ENCODE measurements at places on chromosomes 13 and 19.

DNA sequence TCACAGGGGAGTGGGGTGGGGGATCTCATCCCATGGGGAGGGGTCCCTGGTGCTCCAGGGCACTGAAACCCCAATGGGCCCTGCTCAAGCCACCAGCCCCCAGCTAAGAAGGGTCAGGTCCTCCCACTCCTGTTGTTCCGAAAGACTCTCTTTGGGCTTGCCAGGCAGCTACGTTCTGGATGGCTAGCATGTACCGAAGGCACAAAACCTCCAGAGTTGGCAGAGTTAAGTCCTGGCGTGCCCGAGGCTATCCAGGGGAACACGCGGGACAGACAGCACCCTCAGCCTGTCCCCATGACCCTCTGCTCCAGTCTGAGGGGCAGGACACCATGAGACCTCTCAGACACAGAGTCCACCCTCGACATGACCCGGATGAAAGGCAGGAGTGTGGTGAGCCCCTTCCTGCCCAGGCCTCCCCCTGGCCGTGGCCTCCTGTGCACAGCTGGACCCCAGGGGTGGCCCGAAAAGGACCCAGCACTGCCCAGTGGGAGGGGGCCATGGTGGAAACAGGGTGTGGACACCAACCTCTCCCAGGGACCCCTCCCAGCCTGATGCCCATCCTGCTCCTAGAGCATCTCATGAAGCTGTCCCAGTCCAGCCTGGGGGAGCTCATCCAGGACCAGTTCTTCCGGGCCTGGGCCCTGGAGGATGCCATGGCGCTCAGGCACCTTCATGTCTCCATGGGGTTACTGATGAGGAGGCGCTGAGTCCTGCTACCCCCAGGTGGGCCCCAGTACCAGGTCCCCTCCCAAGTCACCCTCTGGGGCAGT lies 53.0 kb upstream of the TPM4 start:
- DNase-seq = no peak

GRCh38 chr19:5793188-5793587 lies 2.2 kb upstream of the DUS3L start:
- no peak for DNase-seq

GRCh38 chr19:1882089-1882785 lies 3.1 kb downstream of the ABHD17A start:
- DNase-seq = no peak

GRCh38 chr19:46898731-46899130 lies 37.9 kb downstream of the ARHGAP35 start:
- peak; percentile 79 for DNase-seq

- peak; percentile 76 for DNase-seq
Measured at GRCh38 chr13:106348075-106348840, 187.2 kb downstream of the EFNB2 start.

GRCh38 chr13:26061947-26062346 lies 10.1 kb upstream of the SHISA2 start:
- DNase-seq = peak; percentile 37

- DNase-seq = no peak
Measured at GRCh38 chr13:107277911-107278310, 710.0 kb upstream of the ARGLU1 start.

GRCh38 chr13:48488995-48489394 lies 43.9 kb downstream of the RCBTB2 start:
- DNase-seq = no peak

DNA sequence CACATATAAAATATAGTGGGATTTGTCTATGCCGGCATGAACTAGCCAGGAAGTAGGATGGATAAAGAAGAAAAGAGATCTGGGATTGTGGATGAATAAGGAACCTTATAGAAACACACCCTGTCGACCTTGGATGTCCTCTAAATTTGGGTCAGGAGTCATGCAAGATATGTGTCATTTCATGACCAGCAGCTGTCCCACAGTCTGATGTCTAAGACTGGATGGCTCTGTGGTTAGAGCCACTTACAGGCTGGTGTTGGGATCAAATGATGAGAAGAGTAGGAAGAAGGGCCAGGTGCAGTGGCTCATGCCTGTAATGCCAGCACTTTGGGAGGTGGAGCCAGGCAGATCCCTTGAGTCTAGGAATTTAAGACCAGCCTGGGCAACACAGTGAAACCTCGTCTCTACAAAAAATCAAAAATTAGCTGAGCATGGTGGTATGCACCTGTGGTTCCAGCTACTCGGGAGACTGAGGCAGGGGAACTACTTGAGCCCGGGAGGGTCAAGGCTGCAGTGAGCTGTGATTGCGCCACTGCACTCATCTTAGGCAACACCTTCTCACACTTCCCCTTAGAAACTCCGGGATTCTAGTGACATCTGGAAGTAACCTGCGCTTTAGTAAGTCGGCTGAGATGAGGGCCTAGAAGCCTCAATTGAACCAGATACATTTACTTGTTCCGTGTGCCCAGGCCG lies 30.8 kb downstream of the TMED1 start:
- no peak for DNase-seq

DNA sequence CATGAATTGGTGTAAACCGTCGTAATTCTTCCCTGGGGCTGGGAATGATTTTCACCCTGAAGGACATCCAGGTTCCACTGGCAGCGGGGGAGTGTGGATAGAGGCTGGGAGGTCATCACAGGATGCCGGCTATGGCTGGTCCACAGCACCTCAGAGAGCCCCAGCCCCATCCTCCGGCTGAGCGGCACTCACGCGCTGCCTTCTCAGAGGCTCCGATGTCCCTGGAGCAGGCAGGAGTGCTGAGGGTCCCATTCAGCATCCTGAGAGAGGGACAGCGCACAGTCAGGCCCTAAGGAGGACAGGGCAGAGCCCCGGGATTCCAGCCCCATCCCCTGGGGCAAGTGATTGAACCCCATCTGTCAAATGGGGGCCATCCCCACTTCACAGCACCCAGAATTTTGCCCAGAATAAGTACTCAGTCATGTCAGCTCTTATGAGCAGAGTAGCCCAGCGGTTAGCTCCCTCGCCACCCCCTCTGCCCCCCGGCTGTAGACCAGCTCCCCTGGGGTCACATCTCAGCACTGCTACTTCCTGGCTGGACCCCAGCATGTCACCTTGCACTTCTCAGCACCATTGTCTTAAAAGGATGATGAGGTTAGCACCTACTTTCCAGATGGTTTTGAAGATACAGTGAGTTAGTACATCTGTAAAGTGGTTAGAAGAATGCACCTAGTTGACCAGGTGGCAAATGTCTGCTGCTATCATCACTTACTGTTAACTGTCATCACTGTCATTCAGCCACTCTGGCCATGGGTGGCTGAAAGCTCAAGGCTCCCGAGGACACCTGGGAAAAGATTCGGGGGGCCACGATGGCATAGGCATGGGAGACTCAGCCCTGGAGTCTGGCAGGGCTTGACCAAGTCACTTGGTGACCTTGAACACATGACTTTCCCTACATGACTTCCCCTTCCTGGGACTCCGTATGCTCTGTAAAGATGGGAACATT lies 11.9 kb downstream of the GRAMD1A start:
- no peak for DNase-seq

- peak; percentile 57 for DNase-seq
Measured at GRCh38 chr13:37241786-37242185, 136.3 kb upstream of the CSNK1A1L start.
